ENCODE measurements at places on chromosomes 2 and 18. TPM values are rescaled to one million over a fixed set of nuclear protein-coding genes. Genes with fewer than 3 reads are reported as not detected.
A peak's percentile ranks its signal among the peaks of the same experiment; 100 is the strongest.

DNA sequence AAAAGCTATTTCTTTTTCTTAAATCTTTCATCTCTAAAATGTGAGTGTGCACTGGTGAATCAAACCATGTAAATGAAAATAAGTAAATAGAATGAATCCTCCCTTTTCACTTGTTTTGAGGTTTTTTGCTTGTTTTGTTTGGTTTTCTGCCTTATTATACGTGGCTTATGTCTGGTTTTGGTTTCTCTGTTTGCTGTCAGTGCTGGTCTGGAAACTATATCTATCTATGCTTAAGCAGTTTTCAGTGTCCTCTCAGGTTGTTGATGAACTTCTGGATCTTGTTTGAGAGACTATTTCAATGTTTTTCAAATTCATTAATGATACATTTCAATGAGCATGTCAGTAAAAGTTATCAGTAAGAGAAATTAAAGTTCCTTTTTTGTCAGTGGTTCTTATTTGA lies 48.1 kb upstream of the TNFRSF11A start:
- peaks cover 8% of the 10 kb centered on the region for H3K4me1 ChIP-seq
- H3K27ac ChIP-seq: no peak overlapping the region
- H3K27me3 ChIP-seq: no peaks in the 10 kb centered on the region
- no peak overlapping the region for H3K4me3 ChIP-seq
- no peak for DNase-seq

DNA sequence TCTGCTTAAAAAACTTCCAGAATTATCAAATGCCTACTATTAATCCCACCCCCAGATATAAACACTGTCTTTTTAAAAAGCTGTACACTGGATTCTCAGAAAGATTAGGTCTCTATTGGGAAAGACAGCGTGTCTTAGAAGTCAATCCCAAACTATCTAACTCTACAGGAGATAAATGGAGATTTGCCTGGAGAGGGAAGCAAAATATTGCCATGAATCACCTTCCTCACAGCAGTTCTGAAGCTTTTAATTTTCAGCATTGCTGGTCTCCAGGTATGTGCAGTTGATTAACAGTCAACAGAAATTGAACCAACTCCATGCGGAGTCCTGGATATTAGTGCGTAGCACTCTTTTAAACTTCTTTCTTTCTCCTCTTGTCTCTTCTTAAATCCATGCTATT lies 122.2 kb downstream of the DSC3 start:
- peaks cover 7% of the 10 kb centered on the region for H3K4me1 ChIP-seq
- H3K27ac ChIP-seq: no peak overlapping the region
- no peaks in the 10 kb centered on the region for H3K27me3 ChIP-seq

The UNC80 gene
- total RNA-seq: not detected

The KIF1A gene
- 280 TPM for total RNA-seq

DNA sequence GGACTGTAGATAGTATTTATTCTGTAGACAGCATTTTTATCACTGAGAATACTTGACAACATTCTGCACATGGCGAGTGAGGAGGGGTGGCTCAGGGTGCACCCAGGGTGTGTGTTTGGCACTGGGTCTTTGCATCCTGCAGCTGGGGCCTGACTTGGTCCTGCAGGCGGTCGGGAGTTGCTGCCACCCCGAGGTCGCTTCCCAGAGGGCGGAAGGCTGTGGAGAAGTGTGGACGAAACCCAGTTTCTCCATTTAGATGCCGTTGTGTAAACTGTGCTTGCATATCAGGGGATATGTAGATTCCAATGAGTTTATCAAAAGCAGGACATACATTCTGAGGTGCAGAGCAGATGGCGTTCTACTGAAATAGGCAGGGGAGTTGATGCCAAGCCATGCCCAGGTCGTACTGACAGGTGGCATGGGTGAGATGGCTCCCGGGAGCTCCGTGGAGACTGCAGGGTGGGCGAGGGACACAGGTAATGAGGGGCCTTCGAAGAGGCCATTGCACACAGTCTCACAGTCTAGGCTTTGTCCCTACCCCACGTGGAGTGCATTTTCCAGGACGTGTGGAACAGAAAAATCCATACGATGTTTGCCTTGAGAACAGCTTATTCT lies 74.5 kb downstream of the RTP5 start:
- no peak for DNase-seq
- H3K4me3 ChIP-seq: no peak overlapping the region
- peaks cover 16% of the 10 kb centered on the region for H3K27me3 ChIP-seq
- no peaks in the 10 kb centered on the region for H3K36me3 ChIP-seq
- H3K27ac ChIP-seq: no peak overlapping the region

DNA sequence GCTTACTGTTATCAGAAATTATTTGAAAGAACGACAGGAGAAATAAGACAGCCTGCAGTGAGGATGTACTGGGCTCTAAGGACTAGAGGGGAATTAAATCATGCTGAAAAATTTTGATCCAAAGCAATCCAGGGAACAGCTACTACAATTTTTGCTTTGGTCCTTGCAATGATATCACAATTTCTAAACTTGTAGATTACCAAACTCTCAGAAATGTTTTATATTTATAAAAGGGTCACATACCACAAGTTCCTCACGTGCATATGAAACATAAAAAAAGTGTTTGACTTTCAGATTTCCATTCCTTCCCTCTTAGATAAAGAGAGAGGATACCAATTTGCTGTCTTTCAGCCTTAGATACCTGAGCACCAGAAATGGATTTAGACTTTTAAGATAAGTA lies 261.2 kb downstream of the STK39 start:
- no peak overlapping the region for H3K27ac ChIP-seq
- H3K4me1 ChIP-seq: no peaks in the 10 kb centered on the region
- DNase-seq: no peak

- peak overlapping the region; percentile 91 for H3K27ac ChIP-seq
- peak overlapping the region; percentile 59 for H3K4me3 ChIP-seq
- H3K36me3 ChIP-seq: peaks cover 55% of the 10 kb centered on the region
- H3K27me3 ChIP-seq: no peaks in the 10 kb centered on the region
Measured at GRCh38 chr18:62338446-62339105, 13.5 kb downstream of the TNFRSF11A start.

DNA sequence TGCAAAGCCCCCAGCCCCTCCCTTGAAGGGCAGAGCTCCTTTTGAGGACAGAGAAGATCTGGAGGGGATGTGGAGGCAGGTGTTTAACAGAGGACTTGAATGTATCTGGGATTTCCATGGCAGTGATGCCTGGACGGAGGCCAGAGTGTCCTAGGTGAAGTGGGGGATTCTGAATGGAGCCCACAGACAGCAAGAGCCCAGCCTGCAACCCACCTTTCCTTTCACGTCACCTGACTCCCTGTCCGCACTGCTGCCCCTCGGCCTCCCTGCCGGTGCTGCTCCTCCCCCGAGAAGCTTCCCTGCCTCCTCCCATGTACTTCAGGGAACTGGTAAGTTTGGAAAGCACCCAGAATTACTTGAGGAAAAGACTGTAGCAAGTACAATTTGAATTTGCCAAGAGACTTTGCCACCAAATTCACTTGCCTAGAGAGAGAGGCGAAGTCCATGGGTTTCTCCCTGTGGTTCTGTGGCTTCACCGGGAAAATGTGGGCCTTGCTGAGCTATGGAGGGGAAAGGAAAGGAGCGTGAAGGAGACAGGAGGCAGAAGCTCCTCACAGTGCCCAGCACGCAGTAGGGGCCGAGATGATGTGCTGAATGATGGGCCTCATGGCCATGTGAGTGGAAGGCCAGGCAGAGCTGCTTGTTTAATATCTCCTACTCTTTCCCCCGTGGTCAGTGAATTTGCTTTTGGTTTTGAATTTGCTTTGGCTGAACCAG lies 13.9 kb upstream of the ASPRV1 start:
- no peak overlapping the region for H3K27ac ChIP-seq
- H3K4me1 ChIP-seq: no peaks in the 10 kb centered on the region
- no peak for DNase-seq
- H3K4me3 ChIP-seq: no peak overlapping the region
- H3K27me3 ChIP-seq: peaks cover 5% of the 10 kb centered on the region

DNA sequence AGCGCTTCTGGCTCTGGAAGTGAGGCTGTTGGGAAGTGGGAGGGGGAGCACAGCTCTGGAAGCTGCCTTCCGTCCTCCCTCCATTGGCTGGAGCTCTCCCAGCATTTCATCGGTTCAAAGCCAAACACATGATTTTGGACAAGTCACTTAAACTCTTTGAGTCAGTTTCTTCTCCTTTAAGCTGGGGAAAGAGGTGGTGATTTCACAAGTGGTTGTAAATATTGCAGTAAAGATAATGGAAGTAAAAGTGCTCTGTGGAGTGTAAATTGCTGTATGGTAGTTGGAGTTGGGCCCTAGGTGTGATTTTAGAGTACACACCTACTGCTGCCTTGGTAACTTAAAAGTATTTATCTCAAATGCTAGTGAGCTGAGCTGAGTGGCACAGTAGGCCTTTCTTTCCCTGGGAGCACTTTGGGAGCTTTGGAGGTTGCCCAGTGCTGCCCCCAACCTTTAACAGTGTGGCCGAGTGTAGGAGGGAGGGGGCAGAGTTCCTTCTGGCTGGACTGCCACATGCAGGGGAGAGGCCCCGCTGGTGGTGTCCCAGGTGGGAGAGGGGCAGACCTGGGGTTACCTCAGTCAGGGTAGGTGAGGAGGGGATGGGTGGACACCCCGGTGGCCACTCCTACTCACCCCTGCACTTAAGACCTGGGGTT lies 54.7 kb downstream of the ASAP2 start:
- DNase-seq: no peak
- H3K36me3 ChIP-seq: peaks cover 20% of the 10 kb centered on the region
- H3K4me3 ChIP-seq: no peak overlapping the region
- H3K27ac ChIP-seq: peak overlapping the region; percentile 43
- peaks cover 57% of the 10 kb centered on the region for H3K4me1 ChIP-seq

GRCh38 chr2:16650287-16651249 lies 15.1 kb downstream of the CYRIA start:
- no peaks in the 10 kb centered on the region for H3K36me3 ChIP-seq
- peak overlapping the region; percentile 17 for H3K4me3 ChIP-seq
- H3K4me1 ChIP-seq: peaks cover 25% of the 10 kb centered on the region
- no peaks in the 10 kb centered on the region for H3K27me3 ChIP-seq
- DNase-seq: peak; percentile 21
- peak overlapping the region; percentile 82 for H3K27ac ChIP-seq

- no peak for DNase-seq
- H3K27me3 ChIP-seq: no peaks in the 10 kb centered on the region
- no peak overlapping the region for H3K27ac ChIP-seq
- no peak overlapping the region for H3K4me3 ChIP-seq
- peaks cover 6% of the 10 kb centered on the region for H3K4me1 ChIP-seq
Measured at GRCh38 chr2:215845839-215846586, 167.3 kb downstream of the MREG start.

DNA sequence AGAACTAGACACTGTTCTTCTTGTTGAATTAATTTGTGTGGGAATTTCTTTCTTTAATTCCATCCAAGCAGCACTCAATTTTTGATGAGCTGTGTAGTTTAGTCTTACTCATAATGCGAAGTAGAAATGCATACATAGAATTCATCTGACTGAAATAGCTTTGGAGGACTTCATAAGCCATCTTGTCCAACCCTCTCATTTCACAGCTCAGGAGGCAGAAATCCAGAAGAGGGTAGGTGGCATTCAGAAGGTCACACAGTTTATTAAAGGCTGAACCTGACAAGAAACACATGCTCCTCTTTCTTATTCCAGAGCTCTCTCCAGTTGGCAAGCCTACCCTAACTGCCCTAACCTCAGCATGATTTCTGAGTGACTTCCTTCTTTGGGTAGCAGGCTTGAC lies 169.2 kb upstream of the NOSTRIN start:
- no peaks in the 10 kb centered on the region for H3K4me1 ChIP-seq
- no peak overlapping the region for H3K27ac ChIP-seq
- H3K36me3 ChIP-seq: no peaks in the 10 kb centered on the region
